ENCODE measurements at places on chromosomes 2 and 18.

GRCh38 chr2:239669899-239670460 lies 269.2 kb upstream of the HDAC4 start:
- DNase-seq, result no peak

- DNase-seq, result no peak
These were observed 135.6 kb downstream of the SATB2 start for GRCh38 chr2:199322151-199322550.

- DNase-seq, result no peak
These were observed 554.6 kb upstream of the TNP1 start for GRCh38 chr2:217414429-217414828.

GRCh38 chr2:144370937-144371584 lies 148.9 kb downstream of the ZEB2 start:
- DNase-seq, result no peak

GRCh38 chr2:101307503-101307902 lies 998 bp downstream of the RNF149 start:
- no peak for DNase-seq

DNA sequence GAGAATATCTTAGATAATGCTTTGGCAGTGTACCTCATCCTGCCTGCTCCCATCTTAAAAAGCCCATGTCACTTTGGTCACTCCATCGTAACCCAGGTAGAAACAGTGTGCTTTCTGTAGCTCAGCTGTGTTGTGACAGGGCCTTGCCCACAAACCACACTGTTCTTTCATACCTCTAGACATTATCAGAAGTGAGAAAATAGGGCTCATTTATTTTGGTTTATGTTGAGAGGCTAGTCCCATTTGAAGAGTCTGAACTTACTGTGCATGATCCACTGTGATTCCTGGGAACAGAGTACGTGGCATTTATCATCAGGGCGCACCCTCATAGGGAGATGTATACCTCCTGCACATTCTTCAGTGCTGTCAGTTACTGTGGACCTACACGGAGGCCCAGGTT lies 69.7 kb downstream of the FEZ2 start:
- DNase-seq, result no peak

GRCh38 chr2:28506112-28506910 lies 10.5 kb downstream of the PLB1 start:
- DNase-seq, result no peak

DNA sequence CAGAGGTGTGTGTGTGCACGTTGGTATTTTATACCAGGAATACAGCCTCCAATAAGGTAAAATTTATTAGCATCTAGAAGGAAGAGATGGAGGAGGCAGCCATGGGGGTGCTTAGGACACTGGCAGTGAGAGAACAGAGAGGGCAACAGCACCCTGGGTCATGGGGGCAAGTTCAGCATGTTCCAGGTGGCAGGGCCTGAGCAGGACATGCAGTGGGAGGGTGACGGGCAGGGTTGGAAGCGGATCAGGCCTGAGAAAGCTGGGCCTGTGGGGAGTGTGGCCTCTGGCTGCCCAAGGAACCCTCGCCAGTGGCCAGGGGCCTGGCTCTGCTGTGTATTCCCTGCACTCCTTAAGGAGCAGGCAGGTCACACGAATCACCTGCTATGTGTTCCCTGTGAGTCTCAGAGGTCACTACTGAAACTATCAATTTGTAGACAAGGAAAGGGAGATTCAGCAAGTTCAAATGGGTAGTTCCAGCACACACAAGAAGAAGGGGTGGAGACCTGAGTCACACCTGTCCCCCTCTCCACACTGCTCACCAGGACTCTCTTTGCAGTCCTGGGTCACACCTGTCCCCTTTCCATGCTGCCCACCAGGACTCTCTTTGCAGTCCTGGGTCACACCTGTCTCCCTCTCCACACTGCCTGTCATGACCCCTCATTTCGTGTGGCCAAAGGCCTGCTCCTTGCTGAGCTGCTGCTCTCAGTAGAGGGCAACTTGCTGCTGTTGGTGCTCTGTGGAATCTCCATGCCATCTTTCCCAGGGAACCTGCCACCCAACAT lies 463.9 kb upstream of the HS6ST1 start:
- DNase-seq, result no peak

GRCh38 chr2:48860380-48860779 lies 104.9 kb upstream of the LHCGR start:
- no peak for DNase-seq

Data from NCI-H1048 (cell line).